Activated naive CD4-positive, alpha-beta T cell treated with anti-CD3 and anti-CD28 coated beads for 36 hours (primary cell): ENCODE measurements at places on chromosomes 11 and 22. TPM values are rescaled to one million over a fixed set of nuclear protein-coding genes. Genes with fewer than 3 reads are reported as not detected.

- no peak for DNase-seq
These were observed 5.4 kb upstream of the DNAJB13 start for GRCh38 chr11:73945396-73945795.

DNA sequence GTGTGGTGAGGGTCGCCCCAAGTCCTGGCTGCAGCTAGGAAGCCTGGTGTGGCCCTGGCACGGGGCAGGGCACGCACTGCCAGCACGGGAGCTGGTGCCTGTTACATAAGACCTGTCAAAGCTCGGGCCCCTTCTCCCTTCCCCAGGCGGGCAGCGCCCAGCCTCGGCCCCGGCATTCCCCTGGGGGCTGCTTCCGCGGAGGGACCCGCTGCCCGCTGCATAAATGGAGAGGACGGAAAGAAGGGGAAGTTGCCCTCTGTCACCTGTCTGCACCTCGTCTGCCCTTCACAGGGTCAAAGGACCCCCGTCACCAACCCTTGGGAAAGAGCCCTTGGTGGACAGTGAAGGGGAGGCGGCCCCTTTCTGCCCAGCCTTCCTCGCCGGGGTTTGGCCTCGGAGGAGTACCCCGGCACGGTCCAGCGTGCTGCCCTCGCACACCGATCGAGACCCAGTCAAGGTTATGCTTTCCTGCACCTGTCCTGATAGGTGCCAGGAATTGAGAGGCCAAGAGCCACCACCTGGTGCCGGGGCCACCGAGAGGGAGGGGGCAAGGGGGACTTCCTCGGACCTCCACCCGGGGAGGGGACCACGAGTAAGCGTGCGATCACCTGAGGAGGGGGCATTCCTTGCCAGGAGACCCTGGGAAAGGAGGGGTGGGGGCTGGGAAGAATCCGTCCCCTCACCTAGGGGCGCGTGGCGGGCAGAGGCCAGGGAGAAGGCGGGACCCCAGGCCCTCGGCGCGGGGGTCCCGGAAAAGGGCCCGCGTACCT, 16.8 kb upstream of the MFRP start:
- DNase-seq, result no peak

DNA sequence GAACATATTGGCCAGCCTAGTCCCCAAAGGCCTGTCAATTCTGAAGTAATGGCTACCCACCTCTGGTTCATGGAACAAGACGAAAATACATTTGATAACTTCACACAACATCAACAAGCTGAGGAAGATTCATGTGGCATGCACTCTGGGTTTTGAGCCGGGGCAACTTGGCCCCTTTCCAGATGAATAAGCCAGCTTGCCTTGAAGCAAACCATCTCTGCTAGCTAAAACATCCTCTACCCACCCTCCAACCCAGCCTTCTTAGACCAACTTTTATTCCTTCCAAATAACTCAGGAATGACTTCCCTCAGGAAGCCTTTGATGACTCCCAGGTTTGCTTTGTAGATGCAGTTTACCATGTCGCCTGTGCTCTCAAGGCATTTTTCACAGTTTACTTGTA, 94.4 kb downstream of the SLC1A2 start:
- no peak for DNase-seq

DNA sequence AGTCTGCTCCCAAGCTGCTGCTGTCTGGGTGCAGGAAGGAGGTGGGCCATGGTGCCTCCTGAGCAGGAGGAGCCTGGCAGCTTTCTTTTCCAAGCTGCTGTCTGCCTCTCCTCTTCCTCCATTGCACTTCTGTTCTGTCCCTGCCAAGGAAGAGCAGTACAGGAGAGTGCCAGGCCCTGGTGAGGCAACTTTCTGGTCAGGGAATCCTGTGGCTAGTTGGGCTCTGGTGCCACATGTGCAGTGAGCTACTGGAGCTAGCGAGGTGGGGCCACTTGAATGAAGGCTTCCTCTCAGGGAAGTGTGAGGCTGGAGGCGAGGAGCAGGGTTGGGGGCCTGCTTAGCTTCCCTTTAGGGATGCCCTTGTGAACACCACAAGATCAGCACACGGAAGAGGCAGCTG, 90.0 kb downstream of the TSPAN18 start:
- DNase-seq, result no peak

DNA sequence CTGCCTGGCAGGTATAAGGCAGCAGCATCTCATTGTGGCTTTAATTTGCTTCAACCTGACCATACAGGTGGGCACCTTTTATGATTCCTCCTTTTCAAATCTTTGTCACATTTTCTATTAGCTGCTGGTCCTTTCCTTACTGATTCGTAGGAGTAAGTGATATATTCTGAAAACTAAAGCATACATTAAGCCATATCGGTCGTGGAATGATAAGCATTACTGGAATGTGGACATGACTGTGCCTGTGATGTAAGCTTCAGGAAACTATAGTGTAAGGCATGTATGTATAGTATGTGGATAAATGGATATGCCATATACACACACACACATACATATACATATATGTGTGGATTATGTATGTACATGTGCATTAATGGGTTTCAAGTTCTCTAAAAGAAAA, 20.8 kb downstream of the YPEL1 start:
- no peak for DNase-seq

The TH gene
- not detected for total RNA-seq

The FAT3 gene
- not detected for total RNA-seq

The HTR3B gene
- total RNA-seq, result not detected

The GAB4 gene
- not detected for total RNA-seq

- no peak for DNase-seq
These were observed 5.4 kb downstream of the RAB38 start for GRCh38 chr11:88169881-88170280.

DNA sequence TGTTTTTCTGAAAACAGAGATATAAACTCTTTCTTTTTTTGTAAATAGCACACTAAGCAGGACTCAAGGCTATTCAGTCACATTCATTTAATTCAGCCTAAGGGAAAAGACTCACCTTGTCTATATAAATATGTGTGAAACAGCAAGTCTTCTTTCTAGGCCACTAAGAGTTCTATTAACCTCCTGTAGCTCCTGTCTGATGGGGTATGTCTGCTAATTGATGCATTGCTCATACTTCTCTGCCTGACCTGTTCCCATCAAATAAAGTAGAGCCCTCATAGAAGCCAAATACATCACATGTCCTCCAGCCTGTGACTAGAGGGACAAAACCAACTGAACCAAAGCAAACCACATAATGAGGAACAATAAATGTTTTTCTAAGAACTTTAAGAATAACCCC, 68.2 kb downstream of the MSANTD4 start:
- DNase-seq, result no peak

The NUP98 gene
- total RNA-seq, result 97.6 TPM

DNA sequence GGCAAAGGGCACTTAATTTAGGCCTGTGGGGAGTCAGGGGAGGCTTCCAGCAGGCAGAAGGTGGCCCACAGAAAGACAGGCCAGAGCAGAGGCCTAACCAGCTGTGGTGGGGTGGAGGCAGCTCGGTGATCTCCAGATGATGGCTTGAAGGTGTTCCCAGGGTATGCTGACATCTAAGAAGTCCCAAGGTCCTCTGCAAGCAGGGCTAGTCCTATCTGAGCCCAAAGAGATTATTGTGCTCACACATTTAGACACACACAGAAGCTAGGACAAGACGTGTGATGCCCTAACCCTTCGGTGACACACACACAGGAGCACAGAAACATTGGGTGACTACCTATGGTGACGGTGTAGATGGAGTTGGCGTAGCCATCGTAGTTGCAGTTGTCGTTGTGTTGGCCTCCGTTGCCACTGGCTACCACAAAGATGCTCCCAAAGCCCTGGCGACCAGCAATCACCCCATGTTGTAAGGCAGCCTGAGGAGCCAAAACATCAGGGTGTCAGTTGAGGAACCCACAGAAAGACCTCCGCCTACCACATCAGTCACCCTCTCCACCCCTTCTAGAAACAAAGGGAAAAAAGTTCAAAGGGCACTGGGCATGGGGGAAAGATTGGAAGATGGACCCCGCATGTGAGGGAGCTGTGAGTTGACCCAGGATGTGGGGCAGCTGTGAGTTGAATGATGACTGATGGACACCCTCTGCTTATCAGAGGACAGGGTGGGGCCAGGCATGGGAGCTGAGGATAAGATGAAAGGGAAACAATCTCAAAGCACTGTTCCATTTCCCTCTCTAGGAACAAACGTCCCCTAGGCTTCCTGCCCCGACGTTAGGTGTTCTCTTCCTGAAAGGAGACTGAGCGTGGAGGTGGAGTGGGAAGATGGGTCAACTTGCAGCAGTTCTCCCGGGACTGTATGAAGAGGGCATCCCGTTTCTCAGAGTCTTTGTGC, 7.9 kb downstream of the PCSK7 start:
- DNase-seq, result no peak

The PATE4 gene
- total RNA-seq, result not detected

- no peak for DNase-seq
These were observed 24.2 kb upstream of the YAP1 start for GRCh38 chr11:102085864-102086551.

DNA sequence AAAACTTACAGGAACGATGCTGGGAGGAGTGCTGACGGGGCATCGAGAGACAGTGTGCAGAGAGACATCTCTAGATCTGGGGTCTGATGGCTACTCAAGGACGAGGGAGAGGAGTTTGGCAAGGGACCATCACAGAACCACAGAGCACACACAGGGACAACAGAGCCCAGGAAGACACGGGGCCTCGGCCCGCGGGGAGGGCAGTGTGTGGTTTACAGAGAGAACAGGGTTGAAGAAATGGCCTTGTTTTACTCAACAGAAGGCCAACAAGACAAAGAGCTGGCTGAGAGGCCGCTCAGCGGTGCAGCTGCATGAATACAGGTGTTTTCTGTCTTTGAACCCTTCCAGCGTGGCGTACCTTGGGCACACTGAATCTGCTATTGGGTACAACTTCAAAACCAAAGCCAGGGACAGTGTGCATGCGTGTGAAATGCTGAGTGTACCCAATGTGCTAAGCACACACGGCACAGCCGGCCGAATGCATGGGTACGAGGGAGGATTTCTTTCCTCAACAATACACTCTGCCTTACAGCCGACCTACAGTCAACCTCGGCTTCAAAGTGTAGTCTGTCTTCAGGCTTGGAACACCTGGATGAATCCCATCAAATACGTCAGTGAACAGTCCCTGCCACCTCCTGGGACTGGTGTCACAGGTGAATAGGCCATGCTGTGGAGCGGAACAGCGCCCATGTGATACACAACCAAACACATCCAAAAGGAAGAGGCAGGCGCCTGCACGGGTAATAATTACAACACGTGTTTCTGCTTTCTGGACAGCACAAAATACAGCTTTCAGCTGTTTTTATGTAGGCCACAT, 20.7 kb upstream of the BID start:
- no peak for DNase-seq

The SLC22A8 gene
- not detected for total RNA-seq

The C11orf91 gene
- total RNA-seq, result not detected

The SF1 gene
- 320 TPM for total RNA-seq

DNA sequence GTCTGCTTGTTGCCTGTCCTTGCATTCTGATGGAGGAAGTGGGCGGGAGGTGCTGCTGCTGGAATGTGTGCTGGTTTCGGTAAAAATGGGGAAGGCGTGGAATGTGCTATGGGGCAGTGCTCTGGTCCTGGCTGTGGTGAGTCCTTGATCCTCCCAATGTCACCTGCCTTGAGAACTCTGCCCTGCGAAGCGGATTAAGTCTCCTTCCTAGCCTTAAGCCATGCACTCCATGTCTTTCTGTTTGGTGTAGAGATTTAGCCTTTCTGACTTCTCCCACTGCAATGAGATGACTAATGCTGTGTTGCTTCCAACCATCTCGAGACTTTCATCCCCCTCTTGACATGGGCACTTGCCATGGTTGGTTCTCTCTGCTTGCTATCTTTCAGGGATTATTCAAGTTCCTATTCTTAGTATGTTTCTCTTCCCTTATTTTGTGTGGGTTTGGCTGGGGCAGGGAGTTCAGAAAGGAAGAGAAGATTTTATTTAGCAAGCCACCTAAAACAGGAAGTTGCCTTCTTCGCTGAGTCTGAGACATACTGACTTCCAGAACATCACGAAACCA, 687.9 kb downstream of the NTM start:
- no peak for DNase-seq
